ENCODE measurements at places on chromosomes 4 and X.
A peak's percentile ranks its signal among the peaks of the same experiment; 100 is the strongest.

DNA sequence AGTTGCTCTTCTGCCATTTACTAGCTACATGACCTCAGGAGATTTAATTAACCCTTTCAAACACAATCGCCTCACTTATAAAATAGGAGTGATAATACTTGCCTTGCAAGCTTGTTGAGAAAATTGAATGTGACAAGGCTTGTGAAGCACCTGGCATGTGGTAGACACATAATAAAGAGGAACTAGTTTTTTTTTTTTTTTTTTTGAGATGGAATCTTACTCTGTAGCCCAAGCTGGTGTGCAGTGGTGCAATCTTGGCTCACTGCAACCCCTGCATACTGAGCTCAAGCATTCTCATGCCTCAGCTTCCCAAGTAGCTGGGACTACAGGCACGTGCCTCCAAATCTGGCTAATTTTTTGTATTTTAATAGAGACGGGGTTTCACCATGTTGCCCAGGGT, 73.7 kb upstream of the STIM2 start:
- DNase-seq = no peak

DNA sequence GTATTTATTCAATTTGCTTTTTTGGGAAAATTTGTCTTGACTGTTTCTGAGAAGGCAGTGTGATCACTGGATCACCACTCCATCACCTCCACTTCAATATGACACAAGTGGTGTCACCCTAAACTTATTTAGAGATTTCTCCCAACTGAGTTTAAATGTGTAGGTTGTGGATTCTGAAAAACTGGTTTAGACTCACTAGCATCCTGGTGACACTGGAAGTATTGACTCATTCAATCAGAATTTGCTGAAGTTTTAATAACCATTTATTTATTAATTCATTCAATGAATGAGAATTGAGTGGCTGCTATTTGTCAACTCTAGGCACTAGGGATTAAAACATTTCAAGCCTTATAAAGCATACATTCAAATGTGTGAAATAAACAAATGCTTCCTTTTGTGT, 819.1 kb upstream of the EPHA5 start:
- no peak for DNase-seq

DNA sequence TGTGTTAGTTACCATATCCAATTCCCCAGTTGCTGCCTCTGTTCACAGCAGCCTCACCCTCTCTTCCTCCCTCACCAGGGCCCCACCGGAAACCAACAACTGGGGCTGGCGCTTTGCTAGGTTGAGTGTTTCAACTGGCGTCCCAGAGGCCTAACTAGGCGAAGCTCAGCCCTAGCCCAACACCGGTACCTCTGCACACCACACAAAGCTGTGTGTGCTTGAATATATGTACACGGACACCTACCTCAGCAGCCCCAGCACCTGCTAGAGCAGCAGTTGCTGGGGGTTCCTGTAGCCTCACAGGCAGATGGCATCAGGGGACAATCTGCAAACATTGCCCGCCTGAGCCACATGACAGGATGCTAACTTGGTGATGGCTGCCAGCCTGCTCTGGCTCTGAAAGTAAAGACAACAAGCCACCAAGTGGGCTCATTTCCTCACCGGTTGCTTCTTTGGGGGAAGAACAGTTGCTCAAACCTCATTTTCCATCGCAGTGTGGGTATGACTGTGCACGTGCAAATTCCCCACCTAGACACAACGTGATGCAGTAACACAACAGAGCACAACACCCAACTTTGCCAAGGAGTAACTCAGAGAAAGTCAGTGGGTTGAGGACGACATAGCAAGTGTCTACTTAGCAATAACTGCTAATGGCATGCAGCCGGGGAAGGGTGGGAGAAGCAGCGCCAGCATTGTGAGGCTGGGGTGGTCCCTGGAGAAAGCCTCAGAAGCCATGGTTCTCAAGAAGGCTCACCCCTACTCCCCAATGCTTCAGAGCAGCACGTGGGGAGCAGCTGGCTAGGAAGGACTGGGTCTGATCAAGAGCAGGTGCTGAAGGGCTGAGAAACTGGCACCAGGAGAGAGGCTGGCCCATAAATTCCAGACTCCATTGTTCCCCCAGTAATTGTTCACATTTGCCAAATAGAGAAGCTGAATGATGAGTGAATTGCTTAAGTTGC, 139.5 kb downstream of the SH3KBP1 start:
- DNase-seq = peak; percentile 87

GRCh38 chrX:40484408-40485091, 96.2 kb upstream of the ATP6AP2 start:
- DNase-seq = no peak

GRCh38 chr4:65050786-65051185, 619.5 kb downstream of the EPHA5 start:
- no peak for DNase-seq

GRCh38 chr4:184648313-184649025, 778 bp downstream of the CASP3 start:
- peak; percentile 53 for DNase-seq

DNA sequence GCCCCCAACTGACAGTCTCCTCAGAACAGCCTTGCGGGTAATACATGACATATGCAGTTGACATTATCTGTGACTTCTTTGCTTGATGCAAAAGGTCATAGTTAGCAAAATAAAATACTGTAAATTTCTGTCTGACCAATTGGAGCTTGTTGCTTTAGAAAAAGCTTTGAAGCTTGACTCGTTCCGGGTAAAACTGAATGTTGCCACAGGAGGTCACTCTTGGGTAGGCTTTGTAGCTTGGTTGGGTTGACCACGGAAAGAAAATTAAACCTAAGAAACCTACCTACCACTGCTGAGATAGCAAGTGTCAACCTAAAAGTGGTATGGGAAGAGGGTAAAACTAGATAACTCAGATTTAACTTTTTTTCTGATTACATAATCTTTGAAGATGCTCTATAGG, 23.2 kb downstream of the PRPS2 start:
- DNase-seq = peak; percentile 53

- no peak for DNase-seq
Measured at GRCh38 chr4:139917896-139918295, 236.1 kb downstream of the MAML3 start.

DNA sequence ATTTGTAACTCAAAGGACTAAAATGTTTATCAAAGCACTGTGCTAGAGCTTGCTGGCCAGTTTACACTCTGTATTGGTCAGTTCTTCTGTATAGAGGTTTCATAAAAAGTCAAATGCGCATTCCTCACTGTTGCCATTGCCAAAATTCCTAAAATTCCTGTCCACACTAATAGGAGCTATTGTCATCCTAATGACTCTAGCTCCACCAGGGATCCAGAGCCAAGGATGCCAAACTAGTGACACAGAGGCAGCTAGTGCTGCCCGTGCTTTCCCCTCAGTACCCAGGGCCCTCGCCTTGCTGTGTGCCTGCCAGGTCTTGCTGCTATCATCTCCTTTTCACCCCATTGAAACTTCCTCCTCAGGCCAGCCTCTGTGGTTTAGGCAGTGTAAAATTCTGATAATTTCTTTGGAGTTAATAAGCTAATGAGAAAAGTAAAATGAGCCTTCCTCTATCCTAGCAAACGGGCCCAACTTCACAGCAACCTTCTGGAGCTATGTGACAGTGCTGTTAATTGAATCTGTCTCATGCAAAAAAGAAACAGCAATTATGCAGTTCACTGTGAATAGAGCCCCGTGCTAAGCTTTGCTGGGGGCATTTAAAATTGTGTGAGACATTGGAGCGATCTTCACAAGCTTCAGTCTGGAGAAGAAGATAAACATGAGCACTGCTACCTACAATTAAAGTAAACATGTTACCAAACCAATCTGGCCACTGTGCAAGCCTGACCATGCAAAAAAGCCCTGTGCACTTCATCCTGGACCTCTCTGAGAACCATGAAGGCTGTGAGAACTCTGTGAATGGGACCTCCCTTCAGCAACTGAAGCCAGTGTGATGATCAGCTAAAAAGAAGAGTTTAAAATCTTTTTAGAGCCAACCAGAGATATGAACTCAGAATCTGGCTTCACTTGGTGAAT, 43.1 kb upstream of the FGF2 start:
- DNase-seq = no peak

GRCh38 chr4:25939330-25939729, 25.3 kb downstream of the SMIM20 start:
- DNase-seq = no peak

DNA sequence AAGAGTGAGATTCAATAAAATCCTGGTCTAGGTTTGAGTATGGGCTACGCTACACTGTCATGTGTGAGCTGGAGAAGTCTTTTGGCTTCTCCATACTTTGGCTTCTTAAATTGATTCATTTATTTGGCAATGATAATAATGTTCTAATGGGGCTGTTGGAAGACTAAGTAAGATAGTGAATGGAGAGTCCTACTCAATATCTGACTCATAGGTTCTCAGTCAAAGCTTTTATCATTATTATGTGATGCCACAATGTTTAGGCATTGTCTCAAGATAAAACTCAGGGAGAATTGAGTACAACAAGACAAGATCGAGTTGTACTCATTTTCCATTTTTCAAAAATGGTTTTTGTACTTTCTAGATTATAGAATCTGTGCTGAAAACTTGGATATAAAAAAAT, 92.5 kb upstream of the VEGFC start:
- no peak for DNase-seq

GRCh38 chr4:6470502-6471306, 1.7 kb downstream of the PPP2R2C start:
- DNase-seq = no peak

- no peak for DNase-seq
Measured at GRCh38 chr4:144633215-144633614, 12.7 kb upstream of the HHIP start.

GRCh38 chr4:46270986-46271596, 118.8 kb downstream of the GABRA2 start:
- DNase-seq = peak; percentile 3

GRCh38 chr4:33722254-33722653, 2522.1 kb downstream of the ARAP2 start:
- DNase-seq = no peak

DNA sequence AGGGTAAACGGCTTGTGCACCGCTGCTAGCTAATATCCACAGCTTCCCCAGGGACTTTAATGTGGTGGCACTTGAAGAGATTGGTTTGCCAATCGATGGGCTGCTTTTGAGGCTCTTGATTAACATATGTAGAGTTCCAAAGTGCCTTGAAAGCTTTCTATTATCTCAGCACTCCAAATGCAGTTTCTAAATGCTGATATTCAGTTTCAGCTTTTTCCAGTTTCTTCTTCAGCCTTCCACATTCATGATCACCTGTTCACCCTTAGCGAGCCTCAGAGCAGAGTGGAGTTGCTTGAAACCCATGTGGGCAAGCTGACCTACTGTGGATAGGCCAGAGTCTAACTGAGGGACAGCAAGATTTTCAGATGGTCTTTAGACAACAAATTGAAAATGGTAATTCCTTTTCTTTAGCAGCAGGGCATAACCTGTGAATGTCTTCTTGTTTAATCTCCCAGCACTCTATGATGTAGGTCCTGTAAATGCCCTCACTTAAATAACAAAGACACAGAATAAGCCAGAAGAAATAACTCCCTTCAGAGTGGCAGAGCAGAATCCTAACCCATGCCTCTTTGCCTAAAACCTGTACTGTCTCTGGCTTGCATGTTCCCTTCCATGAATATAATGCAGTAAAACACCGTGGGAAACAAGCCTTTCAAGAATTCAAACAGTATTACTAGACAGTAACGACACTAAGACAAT, 99.8 kb downstream of the TSPAN5 start:
- DNase-seq = no peak

DNA sequence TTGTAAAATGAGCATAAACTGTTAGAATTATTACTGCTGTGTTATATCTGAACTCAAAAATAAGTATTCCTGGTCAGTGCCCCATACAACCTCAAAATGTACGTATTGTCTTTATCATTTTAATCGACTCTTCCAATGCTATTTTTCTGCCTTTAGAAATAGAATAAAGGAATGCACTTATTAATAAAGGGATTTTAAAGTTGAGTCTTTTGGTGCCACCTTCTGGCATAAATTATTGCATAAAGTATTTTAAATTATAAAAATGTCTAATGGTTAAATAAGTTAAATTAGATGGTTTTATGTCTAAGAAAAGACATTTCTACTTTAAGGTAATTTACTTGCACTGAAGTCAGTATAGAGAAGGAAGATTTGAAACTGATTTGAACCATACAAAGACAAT, 424.0 kb upstream of the NDST4 start:
- DNase-seq = no peak

GRCh38 chrX:27964432-27964831, 16.8 kb downstream of the DCAF8L1 start:
- no peak for DNase-seq

- no peak for DNase-seq
Measured at GRCh38 chr4:85798012-85798770, 323.2 kb downstream of the ARHGAP24 start.

GRCh38 chrX:39750848-39751247, 346.9 kb downstream of the BCOR start:
- no peak for DNase-seq

- peak; percentile 33 for DNase-seq
Measured at GRCh38 chr4:146485968-146486367, 35.8 kb downstream of the SLC10A7 start.

DNA sequence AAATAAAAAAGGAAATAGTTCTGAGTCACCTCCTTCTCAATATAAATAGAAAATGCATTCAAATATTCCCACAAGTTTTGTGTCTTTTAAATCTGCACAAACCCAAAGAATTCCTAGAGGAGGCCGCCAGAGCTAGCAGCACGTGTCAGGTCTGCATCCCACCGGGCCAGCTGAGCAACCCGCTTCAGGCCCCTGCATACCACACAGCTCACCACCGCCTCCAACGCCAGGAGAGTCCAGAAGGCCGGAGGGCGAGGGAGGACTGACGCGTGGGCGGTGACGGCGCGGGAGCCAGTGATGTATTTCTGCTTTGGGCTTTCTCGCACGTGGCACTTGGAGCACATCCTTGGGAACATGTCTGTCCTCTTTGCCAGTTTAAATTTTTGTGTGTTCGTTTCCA, 61.9 kb upstream of the CLDN34 start:
- DNase-seq = no peak

DNA sequence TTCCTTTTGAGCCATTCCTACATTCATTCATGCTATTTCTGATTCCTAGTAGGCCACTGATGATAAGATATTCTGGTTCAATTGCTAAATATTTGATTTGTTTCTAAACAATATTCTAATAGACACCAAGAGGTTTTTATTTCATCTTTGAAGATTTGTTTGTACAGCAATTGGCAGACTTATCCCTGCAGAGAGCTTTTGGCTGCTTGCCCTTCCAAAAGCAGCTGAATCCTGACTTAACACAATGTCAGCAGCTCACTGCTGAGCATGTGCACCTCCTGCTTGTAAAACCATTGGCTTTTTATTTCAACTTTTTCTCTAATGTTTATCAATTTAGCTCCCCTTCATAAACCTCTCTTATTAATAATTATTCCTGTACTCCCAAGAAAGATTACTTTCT, 45.3 kb downstream of the MMRN1 start:
- DNase-seq = no peak

- DNase-seq = no peak
Measured at GRCh38 chr4:9933184-9933583, 88.1 kb downstream of the SLC2A9 start.

GRCh38 chrX:45150821-45151220, 49.9 kb downstream of the DIPK2B start:
- no peak for DNase-seq

GRCh38 chr4:100649417-100649816, 131.6 kb upstream of the EMCN start:
- DNase-seq = no peak

All from activated CD4-positive, alpha-beta T cell treated with anti-CD3 and anti-CD28 coated beads, Interleukin-2, amount 50 U/mL, for 16 hours (primary cell).